Fibroblast of skin of abdomen (primary cell): ENCODE measurements at places on chromosomes 1 and 21.

- no peak for DNase-seq
Measured at GRCh38 chr1:158969855-158970254, 38.5 kb downstream of the PYHIN1 start.

GRCh38 chr21:41919666-41920398 is 34.0 kb downstream of the C2CD2 start:
- DNase-seq, result no peak

DNA sequence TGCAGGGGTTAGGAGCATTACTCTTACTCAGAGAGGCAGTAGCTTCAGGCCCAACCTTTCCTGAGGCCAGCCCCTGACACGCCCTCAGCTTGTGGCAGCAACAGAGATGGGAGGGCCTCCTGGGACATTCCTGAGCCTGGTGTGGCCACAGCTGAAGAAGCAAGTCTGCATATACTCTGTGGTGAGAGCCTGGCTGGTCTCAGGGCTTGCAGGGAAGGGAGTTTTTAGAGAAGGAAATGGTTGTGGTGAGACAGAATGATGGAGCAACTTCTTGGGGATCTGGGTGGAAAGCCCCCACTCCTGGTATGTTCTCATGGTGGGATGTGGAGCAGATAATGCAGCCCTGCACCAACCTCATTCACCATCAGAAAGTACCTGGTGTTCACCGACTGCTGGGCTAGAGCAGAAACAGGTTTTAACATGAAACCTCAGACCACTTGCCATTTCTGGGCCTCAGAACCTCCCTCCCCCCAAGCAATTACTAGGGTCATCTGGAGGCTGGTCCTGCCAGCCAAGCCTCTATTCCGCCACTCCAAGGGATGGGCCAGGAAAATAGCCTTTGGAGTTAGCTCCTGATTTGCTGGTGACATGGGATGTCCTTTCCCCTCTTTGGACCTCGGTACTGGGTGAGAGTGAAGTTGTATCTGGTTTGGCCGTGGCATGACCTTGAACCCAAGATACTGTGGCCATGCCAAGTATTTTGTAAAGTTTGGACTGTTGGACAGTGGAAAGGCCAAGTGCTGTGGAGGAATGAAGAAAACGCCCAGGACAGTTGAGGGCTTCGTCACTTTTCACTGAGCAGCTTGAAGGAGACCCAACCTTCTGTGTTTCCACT is 28.1 kb upstream of the RNF19B start:
- peak; percentile 94 for DNase-seq

- DNase-seq, result no peak
Measured at GRCh38 chr1:11722538-11722937, 13.4 kb upstream of the AGTRAP start.
